ENCODE measurements at places on chromosomes 1 and 21. TPM values are rescaled to one million over a fixed set of nuclear protein-coding genes. Genes with fewer than 3 reads are reported as not detected.

DNA sequence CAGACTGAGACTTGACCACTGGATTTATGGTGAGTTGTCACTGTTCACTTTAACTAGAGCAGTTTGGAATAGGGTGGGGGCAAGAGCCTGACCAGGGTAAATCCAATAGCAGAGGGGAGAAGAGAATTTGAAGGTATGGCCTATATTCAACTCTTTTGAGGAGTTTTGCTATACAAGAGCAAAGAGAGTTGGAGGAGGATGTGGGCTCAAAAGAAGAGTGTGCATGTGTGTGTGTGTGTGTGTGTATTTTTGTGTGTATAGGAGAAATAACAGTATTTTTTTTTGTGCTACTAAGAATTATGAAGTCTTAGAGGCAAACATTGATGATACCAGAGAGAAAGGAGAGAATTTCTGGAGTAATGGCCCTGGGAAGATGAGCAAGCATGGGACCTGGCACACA, 164.8 kb upstream of the JUN start:
- DNase-seq: no peak
- H3K4me1 ChIP-seq: peaks cover 26% of the 10 kb centered on the region
- H3K4me3 ChIP-seq: no peak overlapping the region

DNA sequence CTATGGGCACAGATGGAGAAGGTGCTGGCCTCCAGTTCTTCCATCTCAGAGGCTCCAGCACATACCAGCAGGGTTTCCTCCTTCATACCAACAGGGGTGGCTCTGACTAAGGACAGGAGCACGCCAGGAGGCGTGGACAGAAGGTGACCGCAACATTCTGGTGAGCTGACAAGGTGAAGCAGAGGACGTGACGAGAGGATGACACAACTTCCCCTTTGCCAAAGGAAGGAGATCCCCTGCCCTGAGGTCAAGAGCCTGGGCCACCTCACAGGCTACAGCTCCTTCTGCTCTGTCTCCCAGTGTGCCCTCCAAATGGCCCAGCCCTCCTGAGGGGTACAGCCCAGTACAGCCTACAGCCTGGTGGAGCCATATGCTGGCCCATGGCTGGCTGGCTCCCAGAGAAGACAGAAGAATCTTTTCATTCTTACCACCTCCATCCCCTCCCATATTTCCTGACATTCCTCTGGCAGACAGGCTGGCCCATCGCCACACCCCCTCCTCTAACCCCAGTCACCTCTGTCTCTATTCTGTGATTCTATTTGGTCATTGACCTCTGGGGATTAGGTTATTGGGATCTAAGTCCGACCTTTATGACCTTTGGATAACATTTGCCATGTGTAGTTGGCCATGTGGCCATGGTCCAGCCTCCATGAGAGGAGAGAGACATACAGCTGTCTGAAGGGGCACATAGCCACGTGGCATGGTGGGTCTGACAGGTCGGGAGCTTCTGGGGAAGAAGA, 5.1 kb upstream of the LAMB3 start:
- peaks cover 9% of the 10 kb centered on the region for H3K4me1 ChIP-seq
- H3K36me3 ChIP-seq: no peaks in the 10 kb centered on the region
- no peak overlapping the region for H3K4me3 ChIP-seq
- no peak for DNase-seq

- H3K27ac ChIP-seq: no peak overlapping the region
- no peaks in the 10 kb centered on the region for H3K27me3 ChIP-seq
- no peak overlapping the region for H3K4me3 ChIP-seq
- no peaks in the 10 kb centered on the region for H3K36me3 ChIP-seq
- H3K4me1 ChIP-seq: peaks cover 3% of the 10 kb centered on the region
Measured at GRCh38 chr1:91650764-91651163, 150.1 kb downstream of the CDC7 start.

GRCh38 chr21:34690041-34690792, 21.4 kb downstream of the CLIC6 start:
- H3K27me3 ChIP-seq: peaks cover 25% of the 10 kb centered on the region
- peaks cover 2% of the 10 kb centered on the region for H3K36me3 ChIP-seq
- H3K27ac ChIP-seq: no peak overlapping the region

DNA sequence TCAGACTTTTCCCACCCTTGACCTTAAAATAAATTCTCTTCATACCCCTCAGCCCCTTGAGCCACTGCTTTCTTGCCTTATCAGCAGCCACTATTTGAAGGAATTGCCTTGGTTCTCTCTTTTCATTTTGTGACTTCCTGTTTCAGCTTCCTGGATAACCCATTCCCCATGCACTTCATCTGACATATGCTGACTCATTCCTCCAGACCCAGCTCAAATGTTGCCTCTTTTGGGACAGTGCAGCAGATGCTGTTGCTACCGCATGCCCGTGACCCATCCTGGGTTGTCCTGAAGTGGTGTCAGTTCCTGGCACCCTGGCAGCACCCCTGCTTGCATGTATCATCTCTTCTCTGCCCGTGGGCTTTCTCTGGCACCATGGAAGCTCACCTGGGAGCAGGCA, 496.1 kb downstream of the PTPRU start:
- no peaks in the 10 kb centered on the region for H3K36me3 ChIP-seq
- DNase-seq: no peak
- no peak overlapping the region for H3K4me3 ChIP-seq
- H3K27me3 ChIP-seq: no peaks in the 10 kb centered on the region
- H3K27ac ChIP-seq: no peak overlapping the region
- peaks cover 4% of the 10 kb centered on the region for H3K4me1 ChIP-seq

DNA sequence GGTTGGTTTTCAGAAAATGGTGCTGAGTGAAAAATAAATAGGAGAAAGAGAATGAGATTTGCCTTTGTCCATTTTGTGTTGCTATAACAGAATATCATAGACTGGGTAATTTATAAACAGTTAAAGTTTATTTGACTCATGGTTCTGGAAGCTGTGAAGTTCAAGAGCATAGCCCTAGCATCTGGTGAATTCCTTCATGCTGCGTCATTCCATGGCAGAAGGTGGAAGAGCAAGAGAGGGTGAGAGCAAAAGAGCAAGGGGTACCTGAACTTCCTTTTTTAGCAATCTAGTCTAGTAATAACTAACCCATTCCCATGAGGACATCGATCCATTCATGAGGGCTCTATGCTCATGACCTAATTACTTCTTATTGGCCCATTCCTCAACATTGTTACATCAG, 209.1 kb upstream of the ZP4 start:
- no peaks in the 10 kb centered on the region for H3K27me3 ChIP-seq
- no peaks in the 10 kb centered on the region for H3K36me3 ChIP-seq
- DNase-seq: no peak
- no peak overlapping the region for H3K27ac ChIP-seq
- no peak overlapping the region for H3K4me3 ChIP-seq

Gene OR2L13
- total RNA-seq: not detected

Gene TAS1R1
- total RNA-seq: not detected

Gene TCHHL1
- total RNA-seq: not detected

Gene COL24A1
- total RNA-seq: not detected
